ENCODE measurements at places on chromosomes 4 and X.

GRCh38 chr4:114922592-114922933 is 190.9 kb downstream of the NDST4 start:
- no peak for DNase-seq

- no peak for DNase-seq
These were observed 40.1 kb downstream of the TET2 start for GRCh38 chr4:105186701-105187161.

GRCh38 chrX:40144576-40144975 is 46.8 kb upstream of the BCOR start:
- DNase-seq, result no peak

DNA sequence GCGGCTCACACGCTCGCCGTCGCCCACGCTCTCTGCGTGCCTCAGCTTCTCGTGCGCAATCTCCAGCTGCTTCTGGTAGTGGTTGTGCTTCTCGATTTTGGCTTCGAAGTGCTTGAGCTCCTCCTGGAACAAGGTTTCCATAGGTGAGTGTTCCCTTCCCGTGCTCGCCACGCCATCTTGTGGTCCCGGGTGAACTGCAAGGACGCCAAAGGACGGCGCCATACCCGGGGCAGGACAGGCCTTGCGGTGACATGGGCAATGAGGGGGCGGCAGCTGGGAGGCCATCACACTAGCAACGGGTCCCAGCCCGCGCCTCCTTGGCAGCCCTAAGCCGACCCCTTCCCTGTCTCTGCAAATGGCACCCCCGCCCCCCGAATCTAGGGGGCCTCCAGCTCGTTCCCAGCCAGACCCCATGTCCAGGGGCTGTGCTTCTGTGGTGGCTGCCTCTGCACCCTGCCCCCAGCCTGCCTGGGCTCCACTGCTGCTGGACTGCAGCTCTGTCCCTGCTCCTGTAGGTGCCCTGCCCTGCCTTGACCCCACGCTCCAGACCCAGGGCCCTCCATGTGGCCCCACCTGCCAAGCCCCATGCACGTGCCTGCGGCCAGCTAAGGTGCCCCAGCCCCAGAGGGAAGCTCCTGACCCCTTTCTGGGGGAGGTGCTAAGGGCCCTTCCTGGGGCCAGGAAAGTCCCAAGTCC is 17.3 kb downstream of the LRPAP1 start:
- DNase-seq, result no peak

- no peak for DNase-seq
These were observed 10.4 kb upstream of the NALF2 start for GRCh38 chrX:69493766-69494165.

DNA sequence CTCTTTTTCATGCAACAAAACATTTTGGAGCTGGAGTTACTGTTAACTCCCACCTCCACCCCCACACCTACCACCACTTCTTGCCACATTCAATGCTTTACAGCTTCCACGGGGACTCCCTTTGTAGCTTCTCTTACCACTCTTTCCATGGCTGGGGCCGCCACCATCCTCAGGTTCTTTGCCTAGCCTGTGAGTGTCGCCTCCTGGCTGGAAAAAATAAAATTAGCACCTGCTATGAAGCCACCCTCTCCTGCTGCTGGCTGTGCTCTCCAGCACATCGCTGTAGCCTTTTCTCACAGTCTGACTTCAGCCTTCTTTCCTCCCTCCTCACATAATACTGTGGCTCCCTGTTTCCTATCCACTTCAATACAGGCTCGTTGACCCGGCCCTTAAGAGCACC is 114.4 kb downstream of the FRAS1 start:
- DNase-seq, result no peak

DNA sequence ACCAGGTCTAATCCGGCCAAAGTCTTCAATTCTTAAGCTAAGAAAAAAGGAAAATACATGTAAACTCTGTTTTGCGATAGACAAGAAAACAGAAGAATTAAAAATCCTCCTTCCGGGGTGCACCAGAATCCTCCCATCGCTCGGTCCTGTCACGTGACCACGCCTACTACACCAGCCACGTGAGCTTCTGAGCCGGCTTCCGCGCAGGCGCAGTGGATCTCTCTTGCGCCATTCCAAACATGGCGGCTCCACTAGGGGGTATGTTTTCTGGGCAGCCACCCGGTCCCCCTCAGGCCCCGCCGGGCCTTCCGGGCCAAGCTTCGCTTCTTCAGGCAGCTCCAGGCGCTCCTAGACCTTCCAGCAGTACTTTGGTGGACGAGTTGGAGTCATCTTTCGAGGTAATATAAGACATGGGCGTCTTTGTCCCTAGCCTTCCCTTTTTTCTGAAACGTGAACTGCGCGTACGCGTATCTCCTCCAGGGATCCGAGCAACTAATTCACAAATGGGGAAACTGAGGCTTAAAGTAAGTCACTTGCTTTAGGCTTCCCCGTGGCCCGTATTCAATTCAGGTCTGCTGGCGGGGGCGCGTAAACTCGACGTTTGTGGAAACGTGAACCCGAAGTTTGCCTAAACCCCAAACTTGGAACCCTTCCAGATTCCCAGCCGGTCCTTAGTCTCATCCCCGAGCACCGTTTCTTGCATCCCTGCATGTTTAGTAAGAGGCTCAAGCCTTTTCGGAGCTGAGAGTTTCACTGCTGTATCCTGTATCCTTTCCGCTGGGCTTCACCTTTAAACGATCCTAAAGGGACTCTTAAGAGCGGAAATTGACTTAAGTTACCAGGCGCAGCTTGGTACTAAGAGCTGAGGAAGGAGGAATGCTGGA is at the start of gene MED28:
Gene MED28, plus strand, starts transcription at position 226 of the 884 bp plus-strand sequence. Its CDS starts 14 bp downstream, at position 240.
- peak; percentile 94 for DNase-seq

DNA sequence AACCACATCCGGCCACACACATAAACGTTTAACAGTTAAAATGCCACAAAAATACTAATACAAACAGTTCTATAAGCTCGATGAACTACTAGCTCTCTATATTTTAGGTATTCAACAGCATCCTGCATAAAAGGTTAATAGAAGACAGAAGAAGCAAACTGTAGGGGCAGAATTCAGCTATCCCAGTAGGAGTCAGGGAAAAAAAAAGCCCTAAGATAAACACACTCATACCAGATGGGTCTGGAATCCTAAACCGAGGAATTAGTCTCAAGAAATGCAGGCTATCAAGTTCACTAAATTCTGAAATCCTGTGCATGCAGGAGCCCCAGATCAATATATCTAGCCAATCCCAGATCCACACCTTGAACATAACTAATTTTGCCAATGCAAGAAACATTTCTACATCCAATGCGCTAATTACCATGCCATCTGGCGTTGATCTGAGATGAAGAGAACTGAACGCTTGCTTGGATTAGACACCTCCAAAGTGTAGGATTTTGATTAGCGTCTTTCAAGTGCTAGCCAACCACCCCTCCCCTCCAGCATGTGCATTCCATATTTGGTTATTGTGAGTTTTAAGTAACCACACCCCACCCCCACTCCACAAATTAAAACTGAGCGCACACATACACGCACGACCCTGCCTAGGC is 512.2 kb upstream of the INTU start:
- DNase-seq, result no peak

DNA sequence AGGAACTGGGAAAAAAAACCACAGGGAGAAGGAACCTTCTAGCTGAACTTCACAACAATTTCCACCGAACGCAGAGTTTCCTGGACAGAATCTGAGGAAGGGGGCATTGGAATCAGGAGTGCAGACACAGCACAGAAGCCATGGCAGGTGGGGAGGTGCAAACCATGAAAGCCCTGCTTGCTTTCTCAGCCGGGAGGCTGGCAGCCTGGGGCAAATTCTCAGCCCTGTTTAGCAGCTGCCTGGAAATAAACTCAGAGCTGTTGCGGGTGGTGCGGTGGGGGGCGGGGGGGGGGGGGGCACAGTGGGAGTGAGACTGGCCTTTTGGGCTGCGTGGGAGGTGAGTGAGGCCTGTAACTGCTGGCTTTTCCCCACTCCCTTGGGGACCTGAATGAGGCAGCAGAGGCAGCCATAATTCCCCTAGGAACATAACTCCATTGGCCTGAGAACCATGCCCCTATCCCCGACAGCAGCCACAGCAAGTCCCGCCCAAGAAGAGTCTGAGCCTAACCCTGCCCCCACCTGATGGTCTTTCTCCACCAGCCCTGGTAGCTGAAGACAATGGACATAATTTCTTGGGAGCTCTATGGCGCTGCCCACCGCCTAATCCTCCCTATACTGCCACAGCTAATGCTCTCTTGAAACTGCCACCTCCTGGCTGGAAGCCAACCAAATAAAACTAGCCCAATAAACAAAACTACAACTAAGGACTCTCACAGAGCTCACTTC is 176.3 kb downstream of the FAM13A start:
- DNase-seq, result no peak

DNA sequence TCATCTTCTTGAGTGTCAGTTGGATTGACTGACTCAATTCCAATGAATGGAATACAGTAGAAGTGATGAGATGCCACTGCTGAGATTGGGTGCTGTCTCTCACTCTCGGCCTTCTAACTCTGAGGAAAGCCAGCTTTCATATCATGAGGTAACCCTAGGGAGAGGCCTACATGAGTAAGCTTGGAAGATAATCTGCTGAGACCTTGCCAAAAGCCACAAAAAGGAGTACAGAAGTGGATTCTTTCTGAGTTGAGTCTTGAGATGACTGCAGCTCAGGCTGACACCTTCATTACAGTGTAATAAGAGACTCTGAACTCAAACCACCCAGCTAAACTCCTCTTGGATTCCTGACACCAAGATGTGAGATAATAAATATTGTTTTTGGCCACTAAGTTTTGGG is 537.4 kb upstream of the MAGEB18 start:
- DNase-seq, result no peak

DNA sequence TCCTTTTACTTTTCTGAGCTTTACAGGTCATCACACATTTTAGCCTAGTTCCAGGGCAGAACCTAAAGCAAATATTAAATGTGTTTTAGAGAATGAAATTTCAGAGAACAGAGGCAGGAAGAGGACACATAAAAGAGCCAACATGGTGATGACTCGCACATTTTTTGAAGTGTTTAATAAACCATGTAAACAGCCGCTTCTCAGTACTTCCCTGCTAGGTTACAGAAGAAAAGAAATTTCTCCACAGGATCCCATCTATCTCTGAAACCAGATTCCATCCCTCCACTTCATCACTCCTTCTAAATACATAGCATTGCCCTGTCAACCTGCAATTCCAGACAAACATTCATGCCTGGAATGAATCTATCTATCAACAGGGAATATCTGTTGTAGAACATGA is 949.5 kb upstream of the PCDH7 start:
- DNase-seq, result no peak

DNA sequence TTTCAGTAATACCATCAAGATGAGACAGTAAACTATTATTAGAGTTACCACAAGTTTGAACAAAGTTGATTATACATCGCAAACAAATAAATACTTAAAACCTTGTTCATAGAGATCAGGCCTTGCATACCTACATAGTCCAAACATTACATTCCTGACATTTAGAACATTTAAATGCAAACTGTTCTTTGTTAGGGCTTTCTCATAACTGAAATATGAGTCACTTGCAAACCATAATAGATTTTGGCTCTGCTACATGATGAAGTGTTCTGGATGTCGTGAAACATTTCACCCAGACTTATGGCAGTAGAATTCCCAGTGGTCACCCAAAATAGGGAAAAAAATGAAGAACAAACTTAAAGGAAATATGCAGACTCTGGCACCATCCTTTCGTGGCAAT is 75.0 kb downstream of the FAT4 start:
- DNase-seq, result no peak

GRCh38 chrX:83535417-83536196 is 27.5 kb downstream of the POU3F4 start:
- DNase-seq, result peak; percentile 1

DNA sequence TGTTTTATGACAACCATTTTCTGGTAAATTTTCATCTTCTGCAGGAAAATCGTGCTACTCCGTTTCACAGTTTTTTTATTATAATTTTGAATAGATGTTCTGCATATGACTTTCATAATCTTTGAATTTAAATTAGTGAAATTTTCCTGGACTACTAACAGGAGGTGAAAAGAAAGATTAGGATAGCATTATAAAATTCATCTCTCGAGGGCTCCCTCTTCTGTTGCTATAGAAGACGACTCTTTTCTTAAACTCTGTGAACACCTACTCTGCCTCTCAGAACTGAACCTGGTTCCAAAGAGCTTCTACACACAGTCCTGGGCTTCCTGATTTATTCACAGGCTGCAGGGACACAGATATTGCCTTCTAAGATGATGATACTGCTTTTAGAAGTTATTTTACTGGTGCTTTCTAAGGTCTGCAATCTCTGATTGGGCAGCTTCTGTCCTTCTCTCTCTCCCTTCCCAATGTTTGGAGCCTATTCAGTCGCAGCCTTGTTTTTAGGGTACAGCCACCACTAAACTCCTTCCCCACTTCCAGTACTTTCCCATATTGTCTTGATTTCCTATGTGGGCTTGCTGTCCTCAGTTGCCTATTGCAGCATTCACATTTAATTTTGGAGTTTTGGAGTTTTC is 10.1 kb upstream of the SAP30 start:
- DNase-seq, result no peak

DNA sequence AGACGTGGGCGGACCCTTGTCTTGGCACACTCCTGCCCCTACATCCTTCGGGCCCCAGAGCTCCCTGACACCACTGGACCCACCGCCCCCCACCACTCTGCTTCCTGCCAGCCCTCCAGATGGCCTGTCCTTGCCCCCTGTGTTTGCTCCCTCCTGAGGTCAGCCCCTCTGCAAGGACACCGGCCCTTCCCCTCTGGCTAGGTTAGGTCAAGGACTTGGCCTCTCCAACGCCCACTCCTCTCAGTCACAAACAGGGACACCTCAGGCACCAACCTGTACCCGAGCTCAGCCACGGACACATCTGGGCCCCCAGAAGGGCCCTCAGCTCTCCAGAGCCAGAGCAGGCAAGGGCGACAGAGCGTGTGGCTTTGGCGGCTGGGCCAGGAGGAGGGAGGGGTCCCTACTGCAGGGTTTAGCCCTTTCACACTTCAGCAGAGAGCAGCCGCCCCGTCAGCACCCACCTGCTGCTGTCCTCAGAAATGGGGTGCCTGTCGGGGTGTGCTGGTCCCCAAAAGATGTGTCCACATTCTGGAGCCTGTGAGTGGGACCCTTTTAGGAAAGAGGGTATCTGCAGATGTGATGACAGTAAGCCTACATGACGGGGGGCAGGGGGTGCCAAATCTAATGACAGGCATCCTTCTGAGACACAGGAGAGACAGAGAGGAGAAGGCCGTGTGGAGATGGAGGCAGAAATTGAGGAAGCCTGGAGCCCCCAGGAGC is 23.5 kb upstream of the DUSP9 start:
- no peak for DNase-seq

DNA sequence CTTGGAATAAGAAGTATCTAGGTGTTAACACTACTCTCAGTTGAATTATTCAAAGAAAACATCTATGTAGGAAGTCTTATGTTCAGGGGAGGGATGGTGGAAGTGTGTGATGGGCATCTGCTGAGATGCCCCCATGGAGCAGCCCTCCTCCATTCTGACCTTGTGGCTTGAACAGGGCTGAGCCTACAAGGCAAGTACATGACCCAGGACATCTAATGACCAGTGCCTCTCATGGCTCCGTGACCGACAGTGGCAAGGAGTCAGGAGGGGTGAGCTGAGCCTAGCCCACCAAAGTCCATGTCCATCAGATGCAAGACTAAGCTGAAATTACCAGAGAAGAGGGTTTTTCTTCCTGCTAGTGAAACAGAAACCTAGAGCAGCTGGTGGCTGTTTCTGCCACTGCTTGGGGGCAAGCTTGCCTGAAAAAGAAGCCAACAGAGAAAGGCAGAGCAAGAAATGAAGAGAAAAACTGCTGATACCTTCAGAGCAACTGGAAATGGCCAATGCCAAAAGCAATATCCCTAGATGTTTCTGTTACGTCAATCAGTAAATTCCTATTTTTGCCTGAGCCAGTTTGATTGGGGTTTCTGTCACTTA is 113.5 kb downstream of the TSPAN5 start:
- peak; percentile 30 for DNase-seq

GRCh38 chr4:77156912-77157858 is at the start of gene CCNG2:
CCNG2 (plus strand) TSS chr4:77157207; CDS start chr4:77158533, 1,326 bp downstream.
- DNase-seq, result no peak

- peak; percentile 74 for DNase-seq
These were observed 88.5 kb downstream of the PHKA2 start for GRCh38 chrX:18895189-18895951.

Data from G401 (cell line).